Left ventricle myocardium superior (tissue), 1 donor: ENCODE measurements at places on chromosomes 2 and 18.
A peak's percentile ranks its signal among the peaks of the same experiment; 100 is the strongest.

GRCh38 chr2:166404831-166405568, 29.3 kb upstream of the SCN9A start:
- DNase-seq: no peak

- no peak for DNase-seq
Measured at GRCh38 chr2:37656512-37657423, 14.7 kb downstream of the CDC42EP3 start.

GRCh38 chr2:104804148-104804890, 49.6 kb upstream of the POU3F3 start:
- DNase-seq: no peak

- DNase-seq: no peak
Measured at GRCh38 chr2:220935789-220936321, 636.2 kb downstream of the EPHA4 start.

DNA sequence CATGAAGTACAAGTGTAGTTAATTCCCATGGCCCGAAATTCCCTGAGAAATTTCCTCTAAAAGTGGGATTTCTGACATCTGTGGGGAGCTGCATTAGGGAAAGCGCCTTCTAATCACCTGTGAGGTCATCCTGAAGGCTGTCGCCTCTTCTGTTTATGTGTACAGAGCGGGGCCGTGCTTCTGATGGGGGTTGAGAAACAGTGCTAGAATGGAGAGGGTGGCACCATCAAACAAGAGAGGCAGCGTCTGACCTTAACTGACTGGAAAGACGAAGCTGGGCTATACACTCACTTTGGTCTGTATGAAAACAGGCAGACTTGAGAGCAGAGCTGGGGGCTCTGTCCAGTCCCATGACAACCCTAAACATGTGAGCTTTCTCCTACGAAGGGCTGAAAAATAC, 44.2 kb upstream of the DNMT3A start:
- no peak for DNase-seq

GRCh38 chr2:160952464-160953254, 207.6 kb upstream of the TANK start:
- DNase-seq: peak; percentile 72

DNA sequence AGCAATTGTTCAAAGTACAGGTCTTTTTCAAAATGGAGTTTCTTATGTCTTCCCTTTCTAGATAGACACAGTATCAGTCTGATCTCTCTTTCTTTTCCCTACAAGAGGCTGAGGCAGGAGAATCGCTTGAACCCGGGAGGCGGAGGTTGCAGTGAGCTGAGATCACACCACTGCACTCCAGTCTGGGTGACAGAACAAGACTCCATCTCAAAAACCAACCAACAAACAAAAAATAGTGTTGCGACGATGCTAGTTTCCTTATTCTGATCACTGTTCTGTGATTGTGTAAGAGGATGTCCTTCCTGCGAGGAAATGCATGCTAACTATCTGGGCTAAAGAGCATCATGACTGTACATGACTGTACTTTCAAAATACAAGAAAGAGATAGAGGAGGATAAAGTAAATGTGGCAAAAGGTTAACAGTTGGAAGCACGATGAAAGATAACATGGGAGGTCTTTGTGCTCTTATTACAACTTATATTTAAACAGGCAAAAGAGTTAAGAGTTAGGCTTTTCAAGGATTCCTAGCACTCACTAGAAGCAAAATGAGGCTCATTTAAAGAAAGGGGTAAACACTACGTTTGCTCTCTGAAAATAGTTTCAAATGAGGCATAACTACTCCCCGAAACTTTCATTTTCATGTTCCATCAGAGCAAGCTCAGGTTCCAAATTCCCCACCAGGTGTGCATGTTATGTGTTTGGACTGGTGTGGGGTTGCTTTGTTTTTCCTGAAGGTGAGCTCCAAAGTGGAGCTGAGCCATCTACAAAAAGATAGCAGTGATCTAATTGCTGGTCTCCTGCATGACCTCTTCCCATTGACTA, 23.8 kb downstream of the SOWAHC start:
- DNase-seq: no peak

DNA sequence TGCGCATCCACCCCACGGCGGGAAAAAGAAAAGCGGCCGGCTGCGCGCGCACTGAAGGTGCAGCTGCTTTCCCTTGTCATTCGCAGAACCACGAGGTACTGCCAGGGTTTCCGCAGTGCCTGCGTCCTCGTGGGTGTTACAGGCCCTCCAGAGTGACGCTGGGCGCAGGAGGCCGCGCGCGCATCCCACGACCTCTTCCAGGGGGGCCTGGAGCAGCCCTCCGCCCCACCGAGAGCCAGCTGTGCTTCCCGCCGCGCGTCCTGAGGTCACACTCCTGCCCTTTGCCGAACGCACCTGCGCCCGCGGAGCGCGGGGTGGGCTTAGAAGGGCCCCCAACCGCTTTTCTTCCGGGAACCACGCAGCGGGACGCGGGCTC, 378 bp upstream of the IAH1 start:
- DNase-seq: peak; percentile 69

- no peak for DNase-seq
Measured at GRCh38 chr2:201631041-201631440, 12.3 kb downstream of the TMEM237 start.

GRCh38 chr18:70377857-70378701, 89.2 kb downstream of the SOCS6 start:
- DNase-seq: no peak

DNA sequence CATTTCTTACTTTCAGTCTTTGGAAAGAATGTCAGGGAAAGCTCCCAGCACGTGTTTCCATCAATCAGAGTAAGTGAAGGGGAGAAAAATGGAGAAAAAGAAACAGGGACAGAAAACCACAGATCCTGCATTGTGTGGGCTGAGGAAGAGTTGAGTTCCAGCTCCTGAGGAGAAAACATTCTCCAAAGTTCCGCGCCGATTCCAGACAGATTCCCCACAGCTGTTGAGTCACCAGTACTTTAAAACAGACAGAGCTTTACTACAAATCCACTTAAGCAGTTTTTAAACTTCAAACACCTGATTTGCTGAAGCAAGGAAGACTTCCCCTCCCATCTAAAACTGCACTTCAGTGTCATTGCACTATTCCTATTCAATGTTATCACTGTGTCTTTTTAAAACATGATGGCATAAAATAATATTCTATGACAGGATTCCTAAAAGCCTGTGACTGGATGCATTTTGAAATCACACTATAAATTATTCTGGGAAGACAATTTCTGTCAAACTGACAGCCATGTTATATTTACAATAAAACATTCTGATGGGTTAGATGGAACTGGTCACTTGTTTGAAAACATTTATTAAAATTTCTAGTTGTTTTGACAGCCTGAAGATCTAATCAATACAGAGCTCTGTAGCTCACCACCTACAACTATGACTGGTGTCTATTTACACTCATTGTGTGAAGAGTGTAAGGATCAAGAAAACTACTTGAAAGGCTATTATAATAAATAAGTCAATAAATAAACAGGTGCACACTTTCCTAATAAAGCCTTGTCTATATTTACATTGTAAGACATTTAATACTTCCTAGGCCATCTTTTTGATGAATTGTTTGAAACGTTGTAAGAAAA, 40.9 kb downstream of the TCF4 start:
- DNase-seq: peak; percentile 31

DNA sequence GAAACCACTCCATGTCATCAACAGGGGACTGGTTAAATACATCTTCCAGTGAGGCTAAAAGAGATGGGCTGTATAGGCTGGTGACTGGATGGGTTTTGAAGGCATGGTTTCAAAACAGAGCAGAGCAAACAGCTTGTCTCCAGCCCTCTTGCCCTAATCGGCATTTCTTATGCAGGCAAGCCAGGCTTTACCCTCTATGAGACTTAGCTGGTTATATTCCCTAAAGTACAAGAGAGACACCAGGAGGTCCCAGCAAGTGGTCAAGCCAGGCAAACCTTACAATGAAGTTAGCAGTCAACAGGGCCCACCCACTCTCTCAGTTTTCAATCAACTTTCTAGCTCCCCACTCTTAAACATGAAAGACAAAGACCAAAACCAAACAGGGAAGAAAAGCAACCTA, 19.0 kb downstream of the OSBPL1A start:
- DNase-seq: no peak

DNA sequence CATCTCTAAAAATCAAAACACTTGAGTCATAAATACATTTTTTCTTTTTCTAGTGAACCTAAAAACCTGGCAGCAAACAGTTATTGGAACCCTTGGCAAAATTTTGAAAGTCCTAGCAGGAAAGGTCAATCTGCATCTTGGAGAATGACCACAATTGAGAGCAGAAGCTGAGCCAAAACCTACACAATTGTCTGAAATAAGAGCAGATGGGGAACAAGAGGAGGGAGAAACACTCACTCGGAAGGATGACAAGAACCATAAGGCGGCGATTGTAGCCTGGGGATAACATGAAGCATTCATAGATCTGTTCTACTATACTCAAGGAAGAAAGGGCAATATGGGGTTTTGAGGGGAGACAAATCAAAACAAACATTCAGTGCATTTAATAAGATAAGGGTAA, 117.0 kb downstream of the CHN1 start:
- DNase-seq: no peak

DNA sequence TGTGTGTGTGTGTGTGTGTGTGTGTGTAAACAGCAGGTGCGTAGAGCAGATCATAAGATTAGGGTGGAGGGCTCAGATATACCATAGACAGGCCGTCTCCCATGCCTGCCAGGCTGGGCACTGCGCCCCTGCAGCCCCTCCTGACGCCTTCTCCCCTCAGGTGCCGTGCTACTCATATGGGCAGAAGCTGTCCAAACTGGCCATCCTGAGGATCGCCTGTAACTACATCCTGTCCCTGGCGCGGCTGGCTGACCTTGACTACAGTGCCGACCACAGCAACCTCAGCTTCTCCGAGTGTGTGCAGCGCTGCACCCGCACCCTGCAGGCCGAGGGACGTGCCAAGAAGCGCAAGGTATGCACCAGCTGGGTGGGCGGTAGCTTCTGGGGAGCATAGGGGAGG, 10.0 kb downstream of the ATOH8 start:
- DNase-seq: peak; percentile 33

DNA sequence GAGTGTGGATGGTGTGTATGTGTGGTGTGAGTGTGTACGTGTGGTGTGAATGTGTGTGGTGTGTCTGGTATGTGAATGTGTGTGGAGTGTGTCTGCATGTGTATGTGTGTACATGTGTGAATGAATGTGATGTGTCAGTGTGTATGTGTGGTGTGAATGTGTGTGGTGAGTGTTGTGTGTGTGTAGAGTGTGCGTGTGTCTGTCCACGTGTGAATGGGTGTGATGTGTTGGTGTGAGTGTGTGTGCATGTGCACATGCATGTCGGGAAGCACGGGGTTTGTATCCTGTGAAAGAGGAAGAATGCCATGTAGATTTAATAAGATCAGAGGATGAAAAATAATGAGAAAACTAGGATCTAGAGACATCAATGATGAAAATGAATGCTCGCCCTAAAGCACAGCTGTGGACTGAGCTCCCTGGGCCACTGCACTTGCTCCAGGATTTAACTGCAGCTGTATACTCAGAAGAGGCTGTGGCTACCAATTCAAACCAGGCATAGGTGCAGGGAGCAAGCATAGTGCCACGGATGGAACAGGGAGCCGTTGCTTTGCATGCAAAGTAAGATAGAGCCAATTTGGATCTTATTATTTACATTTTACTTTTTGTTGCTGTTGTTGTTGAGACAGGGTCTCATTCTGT, 122.7 kb downstream of the DOCK10 start:
- DNase-seq: no peak

DNA sequence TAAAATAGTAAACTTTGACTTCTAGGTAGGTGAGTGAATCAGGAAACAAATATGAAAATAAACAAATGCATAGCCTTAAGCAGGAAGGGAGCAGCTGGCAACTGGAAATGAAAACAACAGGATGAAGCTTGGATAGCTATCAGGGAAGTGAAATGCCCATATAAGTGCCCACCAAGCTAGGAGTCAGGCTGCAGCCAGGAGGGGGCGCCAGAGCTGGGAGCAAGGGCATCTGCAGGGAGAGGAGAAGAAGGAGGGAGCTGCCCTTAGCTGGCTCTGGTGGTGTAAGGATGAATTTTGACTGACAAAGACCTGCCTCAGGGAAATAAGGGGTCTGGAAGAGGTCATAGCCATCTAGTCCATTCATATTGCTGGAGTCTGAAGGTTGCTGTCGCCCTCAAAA, 298.3 kb downstream of the TDRD15 start:
- peak; percentile 46 for DNase-seq

DNA sequence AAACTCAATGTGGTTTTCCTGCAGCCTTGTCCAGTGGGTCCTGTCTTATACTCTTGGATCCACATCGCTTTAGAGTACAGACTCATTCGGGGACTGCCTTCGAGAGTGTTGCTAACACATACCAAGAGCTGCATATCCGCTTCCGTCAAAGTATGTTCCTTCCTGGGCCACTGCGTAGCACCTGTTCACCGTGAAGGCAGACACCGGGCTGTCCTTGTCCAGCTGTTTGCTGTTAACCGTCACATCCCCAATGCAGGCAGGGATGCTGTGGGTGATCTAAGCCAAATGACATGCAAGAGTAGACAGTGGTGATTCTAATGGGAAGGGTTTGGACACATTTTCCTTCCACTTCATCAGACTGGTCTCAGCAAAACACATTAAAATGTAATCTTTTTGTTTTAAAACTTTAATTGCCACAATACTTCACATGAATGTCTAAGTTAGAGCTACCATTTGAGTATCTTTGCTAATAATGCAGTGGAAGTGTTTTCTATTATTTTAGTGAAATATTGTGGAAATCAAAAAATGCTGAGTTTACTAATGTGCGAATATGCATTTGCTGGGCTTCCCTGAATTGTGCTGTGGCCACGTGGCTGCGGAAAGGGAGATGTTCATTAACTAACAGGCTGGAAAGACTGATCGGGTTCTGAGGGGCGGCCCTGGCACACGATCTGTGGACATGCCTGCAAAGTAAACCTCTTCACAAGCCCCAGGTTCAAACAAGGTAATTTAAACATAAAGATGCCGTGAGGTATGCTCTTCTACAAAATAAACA, 169.1 kb downstream of the LAMA1 start:
- DNase-seq: no peak

DNA sequence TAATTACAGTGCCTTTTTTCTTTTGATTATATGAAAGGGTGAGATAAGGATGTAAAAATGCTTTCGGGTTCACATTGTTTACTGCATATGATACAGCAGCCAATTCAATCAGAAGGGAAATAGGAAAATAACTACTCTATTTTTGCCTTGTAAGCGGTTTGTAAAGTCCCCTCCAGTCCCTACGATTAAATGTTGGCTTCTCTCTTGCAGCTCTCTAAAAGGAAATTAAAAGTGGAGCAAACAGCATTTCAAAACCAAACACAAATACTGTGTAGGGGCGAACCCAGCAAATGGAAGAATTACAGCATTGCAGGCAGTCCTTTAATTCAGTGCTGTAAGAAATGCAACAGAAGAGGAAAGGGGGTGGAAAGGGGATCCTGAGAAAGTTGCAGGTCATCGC, 18.9 kb downstream of the LYPD6B start:
- DNase-seq: no peak
